ENCODE measurements at places on chromosomes 2 and 18.

DNA sequence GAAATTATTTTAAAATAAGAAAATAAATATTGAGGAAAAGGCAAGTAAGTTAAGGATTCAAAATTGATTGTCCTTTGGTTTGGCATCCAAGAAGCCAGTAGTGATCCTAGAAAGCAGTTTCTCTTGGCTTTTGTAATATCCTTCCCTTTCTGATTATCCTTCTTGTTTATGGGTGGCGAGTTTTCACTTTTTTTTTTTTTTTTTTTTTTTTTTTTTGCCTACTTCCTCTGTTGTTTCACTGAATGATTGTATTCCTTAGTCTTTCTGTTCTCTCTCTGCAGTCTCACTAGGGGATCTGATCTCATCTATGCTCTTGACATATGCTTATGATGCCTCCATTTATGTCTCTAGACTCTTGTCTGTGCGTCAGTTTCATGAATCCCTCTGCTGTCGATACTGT, 4.2 kb downstream of the NAPG start:
- DNase-seq, result no peak

DNA sequence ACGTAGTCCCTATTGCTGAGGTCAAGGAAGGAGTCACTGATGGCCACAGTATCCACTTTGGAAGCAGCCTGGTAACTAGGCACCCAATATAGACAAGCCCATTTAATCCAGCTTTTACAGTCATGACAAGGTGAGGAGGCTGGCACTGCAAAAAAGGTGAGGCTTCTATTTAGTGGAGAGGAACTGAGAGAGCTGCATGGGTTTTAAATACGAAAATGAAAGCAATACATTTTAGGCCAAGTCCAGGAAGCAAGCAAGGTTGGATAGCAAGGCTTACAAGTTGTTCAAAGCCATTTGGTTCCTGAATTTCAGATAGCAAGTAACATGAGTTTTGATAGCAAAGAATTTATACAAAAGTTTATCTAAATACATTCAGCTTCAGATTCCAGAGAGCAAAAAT, 80.4 kb downstream of the SGPP2 start:
- DNase-seq, result no peak

- no peak for DNase-seq
These were observed 168.4 kb downstream of the LOXHD1 start for GRCh38 chr18:46488471-46489213.

GRCh38 chr2:77823028-77823427, 300.9 kb upstream of the LRRTM4 start:
- no peak for DNase-seq

- no peak for DNase-seq
These were observed 47.4 kb upstream of the SMAD7 start for GRCh38 chr18:48997985-48998831.

GRCh38 chr2:151905963-151906632, 77.9 kb upstream of the ARL5A start:
- no peak for DNase-seq

GRCh38 chr2:233265899-233266431, 14.5 kb downstream of the ATG16L1 start:
- DNase-seq, result no peak
